ENCODE measurements at places on chromosomes 6 and 20. TPM values are rescaled to one million over a fixed set of nuclear protein-coding genes. Genes with fewer than 3 reads are reported as not detected.

The DCDC2 gene
- total RNA-seq = 4.7 TPM

The FAM83B gene
- 29.2 TPM for total RNA-seq

The RAB23 gene
- 37.2 TPM for total RNA-seq

The LSM14B gene
- 32.5 TPM for total RNA-seq

The FAM209B gene
- not detected for total RNA-seq

The ERVFRD-1 gene
- 2.2 TPM for total RNA-seq

The NHLRC1 gene
- total RNA-seq = 0.84 TPM

The LBP gene
- total RNA-seq = 48.4 TPM

The DNAJC5 gene
- total RNA-seq = 39.6 TPM

GRCh38 chr20:10610251-10610650 lies 63.5 kb downstream of the JAG1 start:
- no peak overlapping the region for H3K4me3 ChIP-seq
- H3K27me3 ChIP-seq = no peaks in the 10 kb centered on the region
- no peak for DNase-seq
- H3K4me1 ChIP-seq = no peaks in the 10 kb centered on the region

- no peak overlapping the region for H3K27ac ChIP-seq
- no peaks in the 10 kb centered on the region for H3K27me3 ChIP-seq
- no peak overlapping the region for H3K4me3 ChIP-seq
- H3K4me1 ChIP-seq = peaks cover 5% of the 10 kb centered on the region
Measured at GRCh38 chr6:83252719-83253118, 59.6 kb downstream of the RWDD2A start.

GRCh38 chr6:118984342-118984741 lies 49.4 kb upstream of the MCM9 start:
- DNase-seq = no peak
- no peak overlapping the region for H3K4me3 ChIP-seq
- no peaks in the 10 kb centered on the region for H3K36me3 ChIP-seq
- no peaks in the 10 kb centered on the region for H3K27me3 ChIP-seq
- H3K27ac ChIP-seq = no peak overlapping the region
- H3K4me1 ChIP-seq = no peaks in the 10 kb centered on the region

GRCh38 chr20:8152183-8152582 lies 20.1 kb downstream of the PLCB1 start:
- H3K27ac ChIP-seq = no peak overlapping the region
- no peaks in the 10 kb centered on the region for H3K27me3 ChIP-seq
- no peaks in the 10 kb centered on the region for H3K36me3 ChIP-seq

DNA sequence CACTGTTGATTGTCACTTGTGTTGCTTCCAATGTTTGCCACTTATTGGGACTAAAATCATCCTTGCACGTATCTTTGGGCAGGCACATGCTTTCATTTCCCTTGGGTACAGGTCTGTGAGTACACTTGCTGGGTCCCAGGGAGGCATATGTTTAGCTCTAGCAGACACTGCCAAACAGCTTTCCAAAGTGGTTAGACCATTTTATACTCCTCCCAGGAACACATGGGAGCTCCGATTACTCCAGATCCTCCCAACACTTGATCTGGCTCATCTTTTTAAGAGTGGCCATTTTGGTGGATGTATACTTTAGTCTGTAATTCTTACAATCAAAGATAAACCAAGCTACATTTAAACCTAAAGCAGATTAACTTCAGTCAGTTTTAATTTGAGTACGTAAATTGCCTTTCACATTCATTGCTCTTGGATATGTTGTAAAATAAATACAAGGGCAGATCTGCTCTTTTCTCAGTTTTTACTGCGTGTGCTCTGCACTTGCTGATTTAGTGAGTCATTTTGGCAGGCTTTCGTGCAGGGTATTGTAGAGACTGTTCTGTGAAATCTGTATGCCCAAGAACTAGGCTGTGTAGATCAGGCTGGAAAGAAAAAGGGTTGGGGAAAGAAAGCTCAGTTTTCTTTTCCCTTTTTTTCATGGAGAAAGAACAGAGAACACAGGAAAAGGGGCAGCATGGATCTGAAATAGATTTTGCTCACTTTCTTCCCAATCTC lies 19.5 kb downstream of the SLC22A1 start:
- H3K36me3 ChIP-seq = no peaks in the 10 kb centered on the region
- peak overlapping the region; percentile 59 for H3K27ac ChIP-seq
- H3K27me3 ChIP-seq = no peaks in the 10 kb centered on the region
- peaks cover 24% of the 10 kb centered on the region for H3K4me1 ChIP-seq
- DNase-seq = peak; percentile 61

GRCh38 chr6:93373445-93373844 lies 45.9 kb downstream of the EPHA7 start:
- H3K4me1 ChIP-seq = no peaks in the 10 kb centered on the region
- H3K4me3 ChIP-seq = no peak overlapping the region
- H3K27me3 ChIP-seq = no peaks in the 10 kb centered on the region
- H3K36me3 ChIP-seq = no peaks in the 10 kb centered on the region
- DNase-seq = no peak
- H3K27ac ChIP-seq = no peak overlapping the region

DNA sequence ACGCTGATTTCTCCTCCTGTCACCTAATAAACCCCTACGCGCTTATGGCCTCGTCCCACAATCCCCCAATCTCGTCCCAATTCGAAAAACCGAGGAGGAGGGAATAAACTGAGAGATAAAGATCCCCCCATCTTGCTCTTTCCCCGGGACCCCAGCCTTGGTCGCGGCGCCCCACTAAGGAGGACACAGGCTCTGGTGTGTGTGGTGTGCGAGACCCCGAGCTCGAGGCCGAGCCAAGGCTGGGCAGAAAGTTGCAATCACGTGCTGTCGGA lies 1.3 kb upstream of the NR2E1 start:
- peaks cover 47% of the 10 kb centered on the region for H3K4me1 ChIP-seq
- peaks cover 100% of the 10 kb centered on the region for H3K27me3 ChIP-seq
- H3K4me3 ChIP-seq = no peak overlapping the region
- no peak overlapping the region for H3K27ac ChIP-seq
- no peaks in the 10 kb centered on the region for H3K36me3 ChIP-seq
- no peak for DNase-seq

DNA sequence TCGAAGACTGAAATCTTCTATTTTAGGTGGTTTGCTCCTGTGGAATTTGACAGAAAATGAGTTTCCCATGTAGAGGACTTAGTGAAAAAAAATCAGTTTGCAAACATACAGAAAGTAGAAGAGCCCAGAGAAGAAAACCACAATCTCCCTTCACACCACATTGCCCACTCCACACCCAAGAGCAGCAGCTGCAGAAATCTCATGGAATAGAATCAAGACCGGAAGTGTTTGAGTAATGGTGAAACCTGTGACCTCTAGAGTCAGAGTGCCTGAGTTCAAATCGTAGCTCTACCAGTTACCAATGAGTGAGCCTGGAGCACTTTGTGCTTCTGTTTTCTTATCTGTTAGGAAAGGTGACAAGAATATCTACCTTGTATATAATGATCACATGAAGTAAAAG lies 4.6 kb downstream of the SIRPG start:
- no peak overlapping the region for H3K27ac ChIP-seq
- DNase-seq = no peak
- no peak overlapping the region for H3K4me3 ChIP-seq

DNA sequence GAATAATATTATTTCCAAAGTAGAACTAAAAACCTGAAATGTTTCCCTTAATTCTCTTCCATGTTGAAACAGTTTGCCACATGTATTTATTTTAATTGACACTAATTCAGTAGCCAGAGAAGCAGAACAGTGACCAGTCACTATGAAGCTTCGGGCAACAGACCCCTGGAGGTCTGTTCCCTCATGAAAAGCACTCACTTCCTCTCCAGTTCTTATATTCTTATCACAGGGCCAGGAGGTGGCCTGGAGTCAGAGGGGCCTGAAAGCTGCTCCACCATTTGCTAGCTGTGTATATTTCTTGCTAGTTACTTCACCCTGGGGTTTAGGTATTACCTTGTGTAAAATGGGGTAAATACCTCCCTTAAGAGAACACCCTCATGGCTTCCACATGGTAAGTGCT lies 49.1 kb downstream of the MAP7 start:
- H3K4me1 ChIP-seq = no peaks in the 10 kb centered on the region
- H3K27ac ChIP-seq = no peak overlapping the region
- no peaks in the 10 kb centered on the region for H3K27me3 ChIP-seq
- no peak overlapping the region for H3K4me3 ChIP-seq
- no peak for DNase-seq

DNA sequence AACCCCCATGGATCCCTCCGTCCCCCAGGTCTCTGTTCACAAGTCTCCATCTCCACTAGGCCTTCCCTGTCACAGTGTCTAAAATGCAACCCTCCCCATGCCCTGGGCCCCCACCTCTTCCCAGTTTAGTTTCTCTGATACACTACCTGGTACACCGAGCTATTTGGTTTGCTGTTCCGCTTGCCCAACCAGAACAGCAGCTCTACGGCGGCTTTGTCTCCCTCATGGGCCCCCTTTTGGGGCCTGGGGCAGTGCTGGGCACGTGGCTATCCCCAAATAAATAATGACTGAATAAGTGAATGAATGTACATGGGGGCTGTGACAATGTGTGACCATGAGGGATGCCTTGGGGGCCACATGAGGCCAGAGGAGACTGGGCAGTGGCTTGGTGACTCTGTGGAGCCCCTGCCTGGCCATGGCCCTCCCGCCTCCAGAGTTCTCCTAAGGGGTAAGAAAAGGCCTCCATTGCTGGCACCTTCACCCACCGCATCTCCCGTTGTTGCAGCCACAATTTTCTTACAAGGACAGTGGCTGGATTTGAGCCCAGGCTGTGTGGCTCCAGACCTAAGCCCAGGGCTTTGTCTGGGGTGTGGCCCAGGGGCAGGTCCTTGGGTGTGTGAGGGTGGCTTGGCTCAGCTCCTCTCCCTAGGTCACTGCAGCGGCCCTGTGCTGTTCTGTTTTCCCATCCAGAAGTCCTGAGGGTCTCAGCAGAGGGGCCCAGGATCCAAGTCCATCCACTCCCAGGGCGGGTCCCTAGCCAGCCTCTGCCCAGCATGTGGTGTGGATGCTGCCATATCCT lies 408.5 kb upstream of the SULF2 start:
- H3K36me3 ChIP-seq = no peaks in the 10 kb centered on the region
- no peak for DNase-seq
- no peak overlapping the region for H3K27ac ChIP-seq
- H3K4me3 ChIP-seq = no peak overlapping the region
- H3K27me3 ChIP-seq = no peaks in the 10 kb centered on the region

DNA sequence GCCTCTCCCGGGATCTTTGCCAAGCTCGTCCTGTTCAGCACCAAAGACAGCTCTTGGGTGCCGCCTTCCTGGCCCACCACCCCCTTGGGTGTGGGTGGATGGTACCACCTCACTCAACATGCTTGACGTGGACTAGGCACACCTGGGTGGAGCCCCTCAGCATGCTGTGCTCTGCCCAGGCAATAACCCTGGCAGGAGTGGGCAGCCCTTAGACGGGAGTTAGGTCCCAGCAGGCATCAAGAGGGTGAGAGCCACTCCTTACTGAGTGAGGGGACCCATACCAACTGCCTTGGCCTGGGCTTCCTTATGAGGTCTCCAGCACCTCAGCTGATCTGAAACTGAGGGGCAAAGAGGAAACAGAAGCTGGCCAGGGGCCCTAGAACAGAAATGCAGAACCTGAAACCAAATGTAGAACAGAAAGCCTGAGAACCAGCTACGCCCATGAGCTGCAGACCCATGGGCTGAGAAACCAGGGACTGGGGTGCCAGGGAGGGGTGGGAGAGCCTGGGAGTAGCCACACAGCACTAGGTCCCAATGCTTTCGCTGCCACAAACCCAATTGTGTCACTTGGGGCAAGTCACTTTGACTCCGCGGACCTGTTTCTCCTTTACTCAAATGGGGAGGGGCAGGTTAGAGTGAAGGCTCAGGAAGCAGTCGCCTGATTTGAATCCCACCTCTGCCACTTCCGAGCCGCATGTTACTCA lies 2.0 kb downstream of the FGD2 start:
- no peak for DNase-seq
- H3K27me3 ChIP-seq = no peaks in the 10 kb centered on the region
- H3K4me3 ChIP-seq = no peak overlapping the region
- H3K36me3 ChIP-seq = no peaks in the 10 kb centered on the region

DNA sequence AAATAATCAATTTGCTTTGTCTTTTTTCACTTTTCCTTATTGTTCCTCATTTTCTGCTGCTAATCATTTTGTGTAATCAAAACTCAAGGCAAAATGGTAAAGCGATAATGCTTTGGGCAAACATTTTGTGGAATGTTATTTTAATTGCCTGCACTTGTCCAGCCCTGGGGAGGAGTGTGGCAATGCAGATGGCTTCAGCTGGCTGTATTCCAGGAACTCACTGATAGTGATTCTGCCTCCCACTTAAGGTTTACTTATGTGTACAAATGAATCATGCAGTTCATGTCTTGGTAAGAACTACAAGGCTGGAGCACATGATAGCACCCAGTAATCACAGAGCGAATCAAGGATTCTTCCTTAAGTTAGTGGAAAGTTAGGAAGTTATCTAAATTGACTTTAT lies 107.8 kb downstream of the COL19A1 start:
- no peak overlapping the region for H3K4me3 ChIP-seq
- no peaks in the 10 kb centered on the region for H3K36me3 ChIP-seq
- peak; percentile 78 for DNase-seq
- no peak overlapping the region for H3K27ac ChIP-seq
- H3K4me1 ChIP-seq = no peaks in the 10 kb centered on the region

GRCh38 chr20:7841291-7841970 lies 98.8 kb downstream of the HAO1 start:
- DNase-seq = no peak
- H3K4me1 ChIP-seq = peaks cover 6% of the 10 kb centered on the region
- no peak overlapping the region for H3K4me3 ChIP-seq
- H3K27ac ChIP-seq = no peak overlapping the region

DNA sequence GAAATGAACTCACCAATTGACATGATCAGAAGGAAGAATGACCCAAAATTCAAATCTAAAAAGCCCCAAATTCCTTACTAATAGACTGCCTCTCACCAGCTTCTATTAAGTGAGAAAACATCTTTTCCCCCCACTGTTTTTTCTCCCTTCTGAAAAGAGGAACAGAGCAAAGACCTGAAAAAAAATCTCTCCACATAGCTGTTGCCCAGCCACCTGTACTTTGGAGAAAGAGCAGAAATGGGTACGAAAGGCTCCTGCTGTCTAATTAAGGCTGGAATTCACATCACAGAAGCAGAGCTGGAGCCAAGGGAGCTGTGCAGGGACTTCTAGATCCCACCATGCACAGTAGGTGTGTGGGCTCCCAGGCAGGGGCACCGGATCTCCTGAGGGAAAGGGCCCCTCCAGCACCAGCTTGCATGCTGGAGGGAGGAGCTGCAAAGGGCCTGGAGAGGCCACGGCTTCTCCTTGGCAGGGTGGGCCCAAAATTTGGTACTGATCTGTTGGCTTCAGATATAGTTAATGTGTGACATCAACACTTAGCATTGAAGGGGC lies 73.2 kb upstream of the DUSP22 start:
- H3K27ac ChIP-seq = no peak overlapping the region
- H3K4me3 ChIP-seq = no peak overlapping the region
- H3K36me3 ChIP-seq = no peaks in the 10 kb centered on the region
- H3K27me3 ChIP-seq = no peaks in the 10 kb centered on the region
- no peak for DNase-seq

- no peaks in the 10 kb centered on the region for H3K4me1 ChIP-seq
- DNase-seq = no peak
- H3K4me3 ChIP-seq = no peak overlapping the region
- no peaks in the 10 kb centered on the region for H3K27me3 ChIP-seq
- no peak overlapping the region for H3K27ac ChIP-seq
Measured at GRCh38 chr20:60137657-60138245, 179.5 kb downstream of the CDH26 start.

- H3K4me3 ChIP-seq = no peak overlapping the region
- no peak for DNase-seq
- H3K4me1 ChIP-seq = no peaks in the 10 kb centered on the region
- H3K36me3 ChIP-seq = no peaks in the 10 kb centered on the region
- no peak overlapping the region for H3K27ac ChIP-seq
Measured at GRCh38 chr20:11520596-11520995, 397.1 kb upstream of the BTBD3 start.
